Activated T-helper 1 cell treated with anti-CD3 and anti-CD28 coated beads, Interleukin-12 subunit alpha, Interleukin-12 subunit beta, Interleukin-2, Interleukin-4 antibody, amounts not matched to agents 30 ng/mL and 10 ng/mL and 1 ng/mL, durations not matched to agents 14 hours and 24 hours and 36 hours (primary cell): ENCODE measurements at places on chromosomes 1 and 21. TPM values are rescaled to one million over a fixed set of nuclear protein-coding genes. Genes with fewer than 3 reads are reported as not detected.

DNA sequence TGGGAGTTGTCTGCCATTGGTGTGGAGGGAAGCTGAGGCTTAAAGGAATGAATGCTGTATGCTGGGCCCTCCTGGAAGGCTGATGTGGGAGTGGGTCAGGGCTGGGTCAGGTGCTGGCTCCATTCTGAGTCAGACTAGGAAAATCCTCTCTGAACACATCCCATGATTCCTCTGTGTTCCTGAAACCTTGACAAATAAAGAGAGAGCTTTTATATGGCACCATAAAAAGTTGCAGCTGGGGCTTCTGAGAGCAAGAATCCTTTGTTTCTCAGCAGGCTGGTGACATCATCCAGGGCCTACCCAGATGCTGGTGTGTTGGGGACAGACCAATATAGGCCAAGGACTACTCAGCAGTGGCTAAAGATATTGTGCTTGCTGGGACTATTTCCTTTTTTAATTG lies 27.8 kb upstream of the NFASC start:
- no peaks in the 10 kb centered on the region for H3K4me1 ChIP-seq
- H3K27ac ChIP-seq: no peak overlapping the region
- no peak overlapping the region for H3K4me3 ChIP-seq
- H3K36me3 ChIP-seq: no peaks in the 10 kb centered on the region

GRCh38 chr1:114292194-114292593 lies 138.5 kb upstream of the SYT6 start:
- no peak overlapping the region for H3K4me3 ChIP-seq
- DNase-seq: no peak
- H3K27me3 ChIP-seq: peaks cover 10% of the 10 kb centered on the region
- H3K27ac ChIP-seq: no peak overlapping the region
- no peaks in the 10 kb centered on the region for H3K4me1 ChIP-seq

GRCh38 chr1:59089922-59090457 lies 206.9 kb upstream of the FGGY start:
- no peak for DNase-seq
- H3K27me3 ChIP-seq: no peaks in the 10 kb centered on the region
- H3K27ac ChIP-seq: no peak overlapping the region
- H3K4me1 ChIP-seq: peaks cover 6% of the 10 kb centered on the region
- H3K36me3 ChIP-seq: peaks cover 5% of the 10 kb centered on the region

- no peak overlapping the region for H3K4me3 ChIP-seq
- H3K27me3 ChIP-seq: no peaks in the 10 kb centered on the region
- no peaks in the 10 kb centered on the region for H3K36me3 ChIP-seq
Measured at GRCh38 chr21:44331650-44332307, 7.4 kb downstream of the CFAP410 start.

Gene SLC44A3
- not detected in 2 replicates for total RNA-seq

DNA sequence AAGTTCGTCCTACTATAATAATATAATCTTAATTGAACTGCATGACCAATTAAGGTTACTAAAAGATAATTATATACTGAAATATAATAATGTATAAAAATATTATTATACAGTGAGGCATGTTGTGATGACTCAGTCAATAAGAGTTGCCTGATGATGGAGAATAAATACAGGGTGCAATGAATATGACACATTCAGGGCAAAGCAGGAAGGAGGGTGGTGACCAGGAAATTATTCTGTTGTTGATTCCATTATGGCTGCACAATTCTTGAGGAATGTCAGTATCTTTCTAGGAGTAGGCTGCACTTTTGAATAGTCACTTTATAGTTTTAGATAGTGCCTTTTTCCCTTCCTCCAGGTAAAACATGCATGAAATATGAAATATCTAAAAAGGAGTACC lies 46.4 kb upstream of the RGS21 start:
- no peaks in the 10 kb centered on the region for H3K27me3 ChIP-seq
- no peak overlapping the region for H3K27ac ChIP-seq
- no peaks in the 10 kb centered on the region for H3K36me3 ChIP-seq
